Type B pancreatic cell (in vitro differentiated cells): ENCODE measurements at places on chromosomes 12 and 14. TPM values are rescaled to one million over a fixed set of nuclear protein-coding genes. Genes with fewer than 3 reads are reported as not detected.

The VDR gene
- total RNA-seq, result 0.77 and 1.5 TPM in 2 replicates

- peaks cover 14% of the 10 kb centered on the region for H3K4me1 ChIP-seq
- no peak overlapping the region for H3K4me3 ChIP-seq
- peaks cover 6% of the 10 kb centered on the region for H3K36me3 ChIP-seq
- DNase-seq, result no peak
- H3K27ac ChIP-seq, result no peak overlapping the region
- H3K27me3 ChIP-seq, result peaks cover 8% of the 10 kb centered on the region
Observed at GRCh38 chr12:107329569-107330324, 236.4 kb upstream of the CRY1 start.

- H3K4me3 ChIP-seq, result peak overlapping the region; percentile 97
- peaks cover 30% of the 10 kb centered on the region for H3K36me3 ChIP-seq
- H3K27me3 ChIP-seq, result no peaks in the 10 kb centered on the region
- H3K4me1 ChIP-seq, result peaks cover 25% of the 10 kb centered on the region
Observed at GRCh38 chr12:66131067-66131688, 628 bp upstream of the LLPH start.

- H3K4me3 ChIP-seq, result peak overlapping the region; percentile 94
- H3K4me1 ChIP-seq, result peaks cover 15% of the 10 kb centered on the region
- H3K27me3 ChIP-seq, result peaks cover 52% of the 10 kb centered on the region
- peak overlapping the region; percentile 59 for H3K27ac ChIP-seq
Observed at GRCh38 chr14:58151133-58152013, 640 bp downstream of the ARMH4 start.

DNA sequence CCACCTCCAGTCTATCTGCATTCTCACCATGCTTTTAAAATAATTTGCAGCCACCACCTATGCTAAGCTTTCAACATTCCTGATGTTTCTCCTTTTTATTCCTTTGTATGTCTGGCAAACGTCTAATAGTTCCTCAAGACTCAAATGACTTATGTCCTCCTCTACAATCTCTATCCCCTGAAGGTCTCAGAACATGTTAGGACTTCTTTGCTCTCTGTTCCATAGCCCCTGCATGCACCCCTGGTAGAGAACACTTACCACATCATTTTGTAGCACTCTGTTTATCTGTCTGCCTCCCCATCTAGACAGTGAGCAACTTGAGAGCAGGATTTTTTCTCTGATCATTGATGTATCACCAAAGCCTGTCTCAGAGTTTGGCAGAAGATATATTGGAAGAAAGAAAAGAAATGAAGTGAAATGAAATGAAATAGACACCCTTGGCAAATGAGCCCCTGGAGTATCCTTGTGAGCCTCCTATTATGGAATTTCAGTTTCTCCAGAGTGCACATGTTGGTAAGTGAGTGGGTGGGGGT is 1231.2 kb upstream of the FLRT2 start:
- no peaks in the 10 kb centered on the region for H3K36me3 ChIP-seq
- H3K4me3 ChIP-seq, result peak overlapping the region; percentile 2
- peaks cover 8% of the 10 kb centered on the region for H3K27me3 ChIP-seq
- peak overlapping the region; percentile 47 for H3K27ac ChIP-seq

- H3K27me3 ChIP-seq, result no peaks in the 10 kb centered on the region
- peaks cover 26% of the 10 kb centered on the region for H3K4me1 ChIP-seq
- H3K36me3 ChIP-seq, result no peaks in the 10 kb centered on the region
- no peak for DNase-seq
Observed at GRCh38 chr12:116067892-116068291, 209.6 kb downstream of the MED13L start.

- H3K4me1 ChIP-seq, result peaks cover 63% of the 10 kb centered on the region
- peaks cover 6% of the 10 kb centered on the region for H3K36me3 ChIP-seq
- no peaks in the 10 kb centered on the region for H3K27me3 ChIP-seq
- no peak for DNase-seq
Observed at GRCh38 chr12:106108185-106108835, 30.4 kb downstream of the NUAK1 start.

DNA sequence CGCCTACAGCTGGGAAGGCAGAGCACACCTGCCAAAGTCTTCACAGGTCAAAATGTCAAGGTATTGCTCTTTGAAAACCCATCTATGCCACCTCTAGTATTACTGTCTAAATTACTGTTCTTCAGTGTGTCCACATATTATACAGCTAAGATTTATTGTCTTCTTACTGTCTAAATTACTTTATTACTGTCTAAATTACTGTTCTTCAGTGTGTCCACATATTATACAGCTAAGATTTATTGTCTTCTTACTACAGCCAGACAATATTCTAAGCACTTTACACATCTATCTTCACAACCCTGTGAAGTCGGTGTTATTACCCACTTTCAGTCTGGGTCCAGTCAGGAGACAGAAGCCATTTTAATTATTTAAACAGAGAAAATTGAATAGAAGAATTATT is 173.9 kb downstream of the MYRFL start:
- no peaks in the 10 kb centered on the region for H3K36me3 ChIP-seq
- H3K4me3 ChIP-seq, result no peak overlapping the region
- peaks cover 18% of the 10 kb centered on the region for H3K4me1 ChIP-seq
- H3K27ac ChIP-seq, result no peak overlapping the region

The SOAT2 gene
- 0.97 and 1.9 TPM in 2 replicates for total RNA-seq

DNA sequence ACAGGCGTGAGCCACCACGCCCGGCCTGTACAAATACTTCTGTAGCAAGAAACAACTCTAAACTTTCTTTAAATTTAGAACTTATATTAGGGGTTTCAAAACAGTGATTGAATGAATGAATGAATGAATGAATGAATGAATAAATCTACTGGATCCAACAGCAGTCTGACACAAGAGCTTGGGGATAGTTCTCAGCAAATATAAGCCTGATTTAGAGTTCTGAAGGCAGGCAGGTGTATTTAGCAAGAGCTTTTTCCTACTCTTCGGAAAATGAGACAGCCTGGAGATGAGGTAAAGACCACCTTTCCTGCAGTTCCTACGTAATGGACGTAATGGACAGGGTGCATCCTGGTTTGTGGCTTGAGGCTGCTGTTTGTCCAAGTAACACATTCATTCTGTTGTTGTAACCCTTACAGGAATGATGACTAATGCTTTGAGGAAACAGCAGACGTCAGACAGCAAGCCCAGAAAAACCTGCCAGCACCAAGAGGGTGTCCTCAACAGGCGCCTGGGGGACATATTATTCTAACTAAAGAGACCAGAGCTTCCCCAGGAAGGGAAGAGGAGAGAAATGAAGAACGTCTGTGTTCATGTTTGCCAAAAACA is 277.4 kb upstream of the SOX5 start:
- no peak overlapping the region for H3K4me3 ChIP-seq
- peaks cover 6% of the 10 kb centered on the region for H3K36me3 ChIP-seq
- peaks cover 16% of the 10 kb centered on the region for H3K4me1 ChIP-seq
- peak overlapping the region; percentile 53 for H3K27ac ChIP-seq
- no peak for DNase-seq

The GYS2 gene
- 0.26 TPM in 1 of 2 replicates, not detected in the other for total RNA-seq

- H3K4me3 ChIP-seq, result no peak overlapping the region
- no peaks in the 10 kb centered on the region for H3K4me1 ChIP-seq
- no peaks in the 10 kb centered on the region for H3K27me3 ChIP-seq
- no peak for DNase-seq
Observed at GRCh38 chr14:60789656-60790055, 55.1 kb downstream of the MNAT1 start.

- peaks cover 33% of the 10 kb centered on the region for H3K4me1 ChIP-seq
- DNase-seq, result no peak
- H3K36me3 ChIP-seq, result no peaks in the 10 kb centered on the region
- H3K27ac ChIP-seq, result no peak overlapping the region
- H3K4me3 ChIP-seq, result no peak overlapping the region
- peaks cover 4% of the 10 kb centered on the region for H3K27me3 ChIP-seq
Observed at GRCh38 chr12:116666305-116666673, 71.6 kb downstream of the SPRING1 start.

DNA sequence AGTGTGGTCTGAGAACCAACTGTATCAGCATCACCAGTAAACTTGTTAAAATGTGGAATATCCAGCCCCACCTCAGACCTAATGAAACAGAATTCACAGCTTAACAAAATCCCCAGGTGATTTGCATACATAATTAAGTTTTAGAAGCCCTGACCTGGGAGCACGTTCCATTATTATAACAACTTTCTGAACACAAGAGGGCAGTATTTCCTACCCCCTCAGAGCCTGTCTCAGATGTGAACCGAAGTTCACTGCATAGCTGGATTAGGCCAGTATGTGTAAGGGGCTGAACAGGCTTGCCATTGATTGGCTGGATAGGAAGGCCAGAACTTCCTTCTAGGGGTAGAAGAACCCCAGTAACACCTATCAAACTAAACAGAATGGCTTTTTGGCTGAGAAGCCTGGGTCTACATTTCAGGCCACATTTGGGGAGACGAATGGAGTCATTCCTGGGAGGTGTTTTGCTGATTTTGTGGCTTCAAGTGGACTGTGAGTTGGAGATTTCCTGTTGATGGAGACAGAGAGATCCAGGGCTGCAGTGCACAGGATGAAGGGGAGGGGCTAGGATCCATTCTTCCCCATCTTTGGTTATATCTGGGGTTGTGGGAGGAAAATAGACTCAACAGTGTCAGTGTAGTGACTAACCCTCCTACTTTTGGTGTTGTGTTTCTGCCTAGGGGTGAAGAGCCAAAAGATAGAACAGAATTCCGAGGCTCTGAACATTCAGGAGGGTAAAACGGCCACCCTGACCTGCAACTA is 94.7 kb upstream of the OR4E1 start:
- no peaks in the 10 kb centered on the region for H3K36me3 ChIP-seq
- peak overlapping the region; percentile 61 for H3K27ac ChIP-seq
- no peaks in the 10 kb centered on the region for H3K4me1 ChIP-seq
- H3K27me3 ChIP-seq, result no peaks in the 10 kb centered on the region
- no peak for DNase-seq
- no peak overlapping the region for H3K4me3 ChIP-seq

DNA sequence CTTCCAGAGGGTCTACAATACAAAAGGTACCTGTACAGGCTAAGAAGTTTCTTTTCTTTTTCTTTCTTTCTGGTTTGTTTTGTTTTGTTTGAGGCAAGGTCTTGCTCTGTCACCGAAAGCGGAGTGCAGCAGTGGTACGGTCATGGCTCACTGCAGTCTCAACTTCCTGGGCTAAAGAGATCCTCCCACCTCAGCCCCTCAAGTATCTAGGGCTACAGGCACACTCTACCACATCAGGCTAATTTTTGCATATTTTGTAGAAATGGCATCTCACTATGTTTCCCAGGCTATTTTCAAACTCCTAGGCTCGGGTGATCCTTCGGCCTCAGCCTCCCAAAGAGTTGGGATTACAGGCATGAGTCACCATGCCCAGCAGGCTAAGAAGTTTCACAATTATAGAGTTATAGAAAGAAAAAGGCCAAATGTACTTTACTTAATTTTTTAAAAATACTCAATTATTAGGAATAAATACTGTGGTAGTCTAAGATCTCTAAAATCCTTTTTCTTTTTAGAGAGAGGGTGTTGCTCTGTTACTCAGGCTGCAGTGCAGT is 3.0 kb upstream of the PIGH start:
- no peaks in the 10 kb centered on the region for H3K36me3 ChIP-seq
- H3K4me3 ChIP-seq, result no peak overlapping the region
- peaks cover 4% of the 10 kb centered on the region for H3K27me3 ChIP-seq
- no peak for DNase-seq
- no peak overlapping the region for H3K27ac ChIP-seq

DNA sequence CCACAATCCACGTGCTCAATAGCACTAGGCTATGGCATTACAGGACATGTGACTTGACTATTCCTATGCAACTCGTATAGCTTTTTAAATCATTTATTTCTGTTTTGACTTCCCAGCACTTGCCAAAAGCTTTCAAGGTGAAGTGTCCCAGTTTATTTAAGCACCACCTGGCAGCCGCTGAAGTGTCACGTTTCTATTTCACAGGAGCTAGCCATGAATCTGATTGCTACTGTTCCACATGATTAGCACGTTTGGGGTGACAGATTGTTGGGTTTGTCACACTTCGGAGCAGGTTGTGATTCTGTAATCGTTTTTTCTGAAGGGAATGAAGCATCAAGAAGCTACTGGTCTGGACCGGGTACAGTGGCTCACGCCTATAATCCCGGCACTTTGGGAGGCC is 39.9 kb upstream of the BICDL1 start:
- no peak overlapping the region for H3K27ac ChIP-seq
- no peak for DNase-seq
- H3K4me3 ChIP-seq, result no peak overlapping the region
- H3K4me1 ChIP-seq, result no peaks in the 10 kb centered on the region
- no peaks in the 10 kb centered on the region for H3K27me3 ChIP-seq
- no peaks in the 10 kb centered on the region for H3K36me3 ChIP-seq

DNA sequence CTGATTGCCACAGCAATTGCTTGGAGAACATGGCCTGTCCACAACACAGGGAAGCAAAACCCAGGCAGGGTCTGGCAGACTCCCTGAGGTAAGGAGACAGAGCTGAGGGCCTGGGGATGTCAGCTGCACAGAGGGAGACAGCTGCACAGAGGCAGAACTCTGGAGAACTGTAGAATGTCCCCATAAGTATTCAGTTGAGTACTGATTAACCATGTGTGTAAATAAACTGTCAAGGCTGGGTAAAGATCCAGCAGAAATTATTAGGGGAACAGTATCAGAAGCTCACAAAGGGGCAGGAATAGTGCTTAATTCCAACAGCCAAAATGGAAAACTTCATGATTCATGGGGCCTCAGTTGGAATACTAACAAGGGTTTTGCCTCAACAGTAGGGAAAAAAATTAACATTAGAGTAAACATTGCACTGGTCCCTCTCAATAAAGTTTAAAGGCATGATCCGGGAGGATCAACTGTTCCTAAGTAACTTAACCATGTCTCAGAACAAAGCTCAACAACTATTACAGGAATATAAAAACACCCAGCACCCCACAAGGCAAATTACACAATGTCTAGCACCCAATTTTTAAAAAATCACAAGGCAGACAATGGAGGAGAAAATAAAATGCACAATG is 201.3 kb upstream of the RASSF8 start:
- H3K36me3 ChIP-seq, result no peaks in the 10 kb centered on the region
- no peaks in the 10 kb centered on the region for H3K4me1 ChIP-seq
- no peak overlapping the region for H3K4me3 ChIP-seq

GRCh38 chr12:66903782-66904396 is 225.0 kb upstream of the GRIP1 start:
- H3K27me3 ChIP-seq, result no peaks in the 10 kb centered on the region
- peaks cover 23% of the 10 kb centered on the region for H3K4me1 ChIP-seq
- H3K27ac ChIP-seq, result no peak overlapping the region

The KRT75 gene
- not detected in 2 replicates for total RNA-seq

GRCh38 chr12:100688451-100688864 is 106.1 kb upstream of the ANO4 start:
- H3K27me3 ChIP-seq, result peaks cover 3% of the 10 kb centered on the region
- no peaks in the 10 kb centered on the region for H3K36me3 ChIP-seq
- DNase-seq, result no peak
- no peak overlapping the region for H3K4me3 ChIP-seq
- H3K4me1 ChIP-seq, result no peaks in the 10 kb centered on the region
